GM12864 (cell line): ENCODE measurements at places on chromosomes 5 and 9.

- DNase-seq, result peak; percentile 10
These were observed 94.2 kb downstream of the AGTPBP1 start for GRCh38 chr9:85647571-85647970.

DNA sequence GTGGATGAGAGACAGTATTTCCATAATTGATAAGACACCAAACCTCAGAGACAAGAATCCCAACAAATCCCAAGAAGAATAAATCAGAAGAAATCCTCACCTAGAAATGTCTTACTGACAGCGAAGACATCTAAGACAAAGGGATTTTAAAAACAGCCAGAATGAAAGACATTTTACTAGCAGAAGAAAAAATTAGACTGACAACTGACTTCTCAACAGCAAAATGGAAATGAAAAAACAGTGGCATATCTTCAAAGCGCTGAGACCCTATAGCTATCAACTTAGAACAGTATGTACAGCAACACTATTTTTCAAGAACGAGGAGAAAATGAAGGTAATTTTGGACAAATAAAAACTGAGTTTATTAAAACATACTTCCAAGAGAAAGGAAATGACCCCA is 16.3 kb downstream of the TTLL11 start:
- DNase-seq, result no peak

DNA sequence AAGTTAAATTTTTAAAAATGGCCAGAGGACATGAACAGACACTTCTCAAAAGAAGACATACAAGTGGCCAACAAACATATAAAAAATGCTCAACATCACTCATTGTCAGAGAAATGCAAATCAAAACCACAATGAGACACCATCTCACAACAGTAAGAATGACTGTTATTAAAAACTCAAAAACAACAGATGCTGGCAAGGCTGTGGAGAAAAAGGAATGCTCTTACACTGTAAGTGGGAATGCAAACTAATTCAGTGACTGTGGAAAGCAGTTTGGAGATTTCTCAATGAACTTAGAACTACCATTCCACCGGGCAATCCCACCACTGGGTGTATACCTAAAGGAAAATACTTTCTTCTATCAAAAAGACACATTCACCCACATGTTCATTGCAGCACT is 168.5 kb upstream of the PIK3R1 start:
- no peak for DNase-seq

DNA sequence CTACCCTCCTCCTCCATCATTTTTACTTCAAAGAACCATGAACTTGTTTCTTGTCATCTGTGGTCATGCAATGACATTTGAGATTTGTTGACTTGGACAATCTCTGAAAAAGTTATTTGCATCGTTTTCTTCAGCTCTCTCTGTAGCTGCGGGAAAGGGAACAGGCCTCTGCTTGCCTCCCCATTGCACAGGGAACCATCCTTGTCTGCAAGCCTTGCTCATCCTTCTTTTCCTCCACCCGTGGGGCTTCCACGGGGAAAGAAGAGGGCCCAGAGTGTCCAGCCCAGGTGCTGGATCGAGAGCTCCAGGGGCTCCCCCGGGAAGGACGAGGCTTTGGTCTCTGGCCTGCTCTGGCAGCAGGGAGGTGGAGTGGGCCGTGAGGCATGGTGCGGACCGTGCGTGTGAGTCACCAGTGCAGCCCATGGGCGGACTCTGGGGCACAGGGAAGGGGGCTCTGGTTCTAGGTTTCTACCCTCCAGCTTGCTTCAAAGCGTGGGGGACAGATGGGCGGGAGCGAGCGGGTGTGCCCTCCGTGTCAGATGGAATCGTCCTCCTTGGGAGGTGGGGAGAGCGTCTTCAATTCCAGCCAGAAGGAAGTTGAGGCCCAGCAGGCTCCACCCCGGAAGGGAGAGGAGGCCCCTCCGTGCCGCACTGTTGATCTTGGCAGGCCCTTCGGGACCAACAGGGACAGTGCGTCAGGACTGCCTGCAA is 6.0 kb upstream of the IRX4 start:
- no peak for DNase-seq

DNA sequence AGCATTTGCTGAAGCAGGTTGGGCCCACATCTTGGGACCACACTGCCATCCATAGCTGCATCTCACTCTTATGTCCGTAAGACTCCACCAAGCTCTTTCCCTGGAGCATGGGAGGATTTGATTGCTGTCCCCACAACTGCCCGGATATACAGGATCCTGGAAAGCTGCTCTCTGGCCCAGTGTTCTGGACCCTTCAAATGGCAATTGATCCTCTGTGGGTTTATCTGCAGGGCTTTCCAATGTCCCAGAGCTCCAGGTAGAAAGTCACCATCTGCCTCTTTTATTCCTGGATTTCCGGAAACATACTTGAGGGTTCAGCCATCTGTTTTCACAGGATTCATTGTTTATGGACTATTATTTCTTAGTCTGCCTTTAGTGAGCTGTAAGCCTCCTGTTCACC is 214.6 kb downstream of the SREK1 start:
- DNase-seq, result no peak

DNA sequence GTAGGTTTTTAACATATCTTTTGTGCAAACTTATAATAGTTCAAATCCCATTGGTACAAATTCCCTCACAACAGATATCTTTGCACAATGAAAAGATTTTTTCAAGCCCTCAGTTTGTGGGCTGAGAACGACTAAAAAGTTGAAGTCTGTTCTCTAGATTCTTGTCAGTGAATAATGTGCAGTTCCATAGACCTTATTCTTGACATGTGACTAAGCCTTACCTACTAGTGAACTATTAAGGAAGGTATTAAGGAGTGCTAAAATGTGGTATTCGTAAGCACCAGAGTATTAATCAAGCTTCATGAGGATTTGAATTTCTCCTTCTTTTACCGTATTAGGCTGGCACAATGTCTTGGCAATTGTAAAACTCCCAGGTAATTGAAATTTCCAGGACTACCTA is 205.6 kb upstream of the DMRTA1 start:
- no peak for DNase-seq

DNA sequence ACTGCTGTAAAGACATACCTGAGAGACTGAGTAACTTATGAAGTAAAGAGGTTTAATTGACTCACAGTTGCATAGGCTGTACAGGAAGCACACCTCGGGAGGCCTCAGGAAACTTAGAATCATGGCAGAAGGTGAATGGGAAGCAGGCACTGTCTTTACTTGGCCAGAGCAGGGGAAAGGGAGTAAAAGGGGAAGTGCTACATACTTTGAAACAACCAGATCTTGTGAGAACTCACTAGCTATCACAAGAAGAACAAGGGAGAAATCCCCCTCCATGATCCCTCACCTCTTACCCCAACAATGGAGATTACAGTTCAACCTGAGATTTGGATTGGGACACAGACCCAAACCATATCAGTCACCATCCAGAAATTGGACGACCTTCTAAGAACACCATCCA is 1285.8 kb upstream of the CDH9 start:
- DNase-seq, result no peak

DNA sequence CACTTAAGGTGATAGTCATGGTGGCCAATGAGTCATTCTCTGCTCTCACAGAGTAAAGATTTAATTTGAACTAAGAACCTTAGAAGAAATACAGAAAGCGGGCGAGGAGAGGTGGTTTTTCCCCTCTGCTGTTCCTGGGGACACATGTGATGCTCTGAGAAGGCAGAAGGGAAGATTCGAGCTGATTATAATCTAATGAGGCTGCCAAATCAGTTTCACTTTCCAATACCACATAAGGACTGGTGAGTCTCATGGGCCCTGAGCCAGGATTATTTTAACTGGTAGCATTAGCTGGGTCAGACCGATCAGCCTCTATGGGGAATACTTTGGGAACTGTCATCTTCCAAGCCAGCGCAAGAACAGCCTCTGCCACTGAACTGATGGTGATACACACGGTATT is 116.5 kb downstream of the SLC1A3 start:
- no peak for DNase-seq

DNA sequence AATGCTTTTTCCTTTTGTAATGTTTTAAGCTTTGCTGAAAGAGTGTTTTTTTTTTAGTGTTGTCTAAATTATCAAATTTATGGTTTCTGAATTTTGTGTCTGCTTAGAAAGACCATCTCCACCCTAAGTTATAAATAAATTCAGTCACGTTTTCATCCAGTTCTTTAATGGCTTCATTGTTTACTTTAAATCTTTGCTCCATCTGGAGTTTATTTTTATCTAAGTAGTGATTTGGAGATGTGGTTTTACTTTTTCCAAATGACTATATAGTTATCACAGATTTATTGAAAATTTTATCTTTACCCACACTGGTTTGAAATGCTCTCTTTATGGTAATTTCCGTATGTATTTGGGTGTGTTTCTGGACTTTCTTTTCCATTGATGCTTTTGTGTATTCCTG is 577.2 kb upstream of the ZNF608 start:
- no peak for DNase-seq

DNA sequence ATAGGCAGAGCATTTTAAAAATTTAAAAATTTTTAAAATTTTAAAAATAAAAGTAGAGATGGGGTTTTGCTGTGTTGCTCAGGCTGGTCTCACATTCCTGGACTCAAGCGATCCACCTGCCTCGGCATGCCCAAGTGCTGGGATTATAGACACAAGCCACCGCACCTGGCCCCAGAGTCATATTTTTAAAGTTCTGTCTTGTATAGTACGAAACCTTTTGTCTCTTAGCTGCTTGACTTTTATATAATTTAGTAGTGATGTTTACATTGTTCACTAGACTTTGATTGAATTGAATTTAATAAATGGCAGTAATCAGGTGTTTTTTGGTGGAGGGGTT is 31.0 kb downstream of the LRRTM2 start:
- DNase-seq, result no peak

GRCh38 chr5:126818736-126819135 is 41.8 kb downstream of the LMNB1 start:
- DNase-seq, result no peak

GRCh38 chr5:133925866-133926488 is 42.4 kb downstream of the C5orf15 start:
- DNase-seq, result no peak

- peak; percentile 5 for DNase-seq
These were observed 138.0 kb upstream of the NFIB start for GRCh38 chr9:14451949-14452348.

GRCh38 chr9:121604654-121605053 is 46.8 kb upstream of the DAB2IP start:
- DNase-seq, result no peak

DNA sequence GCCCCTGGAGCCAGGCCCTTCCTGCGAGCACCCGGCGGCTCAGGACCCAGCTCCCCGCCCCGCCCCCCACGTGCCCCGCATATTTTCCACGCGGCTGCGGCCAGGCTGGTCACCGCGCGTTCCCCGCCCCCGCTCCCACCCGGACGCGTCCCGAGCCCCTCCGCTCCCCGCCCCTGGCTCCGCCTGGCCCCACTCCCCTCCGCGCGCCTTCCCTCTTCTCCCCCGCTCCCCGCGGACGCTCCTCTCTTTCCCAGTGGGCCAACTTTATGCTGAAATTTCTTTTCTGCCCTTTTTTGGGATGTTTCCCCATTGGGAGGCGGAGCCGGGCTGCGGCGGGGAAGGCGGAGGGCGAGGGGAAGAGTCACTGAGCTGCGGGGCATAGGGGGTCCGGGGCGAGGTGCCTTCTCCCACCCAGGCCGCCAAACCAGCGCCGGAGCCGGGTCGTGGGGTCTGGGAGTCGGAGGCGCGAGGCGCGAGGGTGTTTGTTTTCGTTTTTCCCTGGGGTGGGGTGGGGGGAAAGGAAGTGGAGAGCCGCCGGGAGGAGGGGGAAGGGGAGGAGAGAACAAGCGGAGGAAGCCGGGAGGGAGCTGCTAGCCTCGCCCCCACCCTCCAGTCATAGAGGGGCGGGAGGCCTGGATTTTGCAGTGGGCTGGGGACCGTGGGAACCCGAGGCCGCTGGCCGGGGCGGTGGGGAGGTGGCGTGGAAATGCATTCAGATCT is 1.0 kb upstream of the TPM2 start:
- DNase-seq, result no peak

DNA sequence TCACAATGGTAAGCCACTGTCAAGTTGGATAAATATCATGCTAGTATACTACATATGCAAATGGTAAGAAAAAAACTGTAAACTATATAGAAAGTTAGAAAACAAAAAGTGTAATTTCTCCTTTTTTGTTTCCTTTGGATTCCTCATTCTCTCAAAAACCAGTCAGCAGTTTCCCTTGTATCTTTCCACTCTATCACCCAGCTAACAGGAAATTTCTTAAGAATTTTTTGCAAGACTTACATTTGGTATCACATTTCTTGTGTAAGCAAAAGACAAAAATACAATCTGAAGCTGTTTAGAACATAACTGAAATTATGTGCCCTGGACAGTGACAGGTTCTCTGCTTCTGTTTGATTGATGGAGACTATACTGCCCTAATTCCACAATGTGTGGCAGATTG is 25.2 kb upstream of the MSH3 start:
- DNase-seq, result no peak

DNA sequence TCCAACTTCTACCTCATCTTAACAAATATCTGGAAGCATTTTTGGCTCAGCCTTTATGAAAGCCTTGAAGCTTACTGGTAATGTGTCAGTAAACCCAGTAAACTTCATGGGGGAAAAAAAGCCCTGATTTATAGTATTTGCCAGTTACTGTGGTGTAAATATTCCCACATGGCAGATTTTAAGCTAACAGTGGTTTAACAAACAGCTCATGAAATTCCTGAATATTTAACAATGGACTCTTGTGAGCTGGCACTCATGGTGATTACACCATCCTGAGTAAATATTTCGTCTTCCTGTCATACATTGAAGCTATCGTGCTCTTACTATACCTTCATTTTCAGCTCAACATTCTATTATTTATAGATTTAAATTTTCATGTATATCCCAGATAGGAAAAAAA is 57.0 kb upstream of the ACOT12 start:
- DNase-seq, result no peak

GRCh38 chr5:38808666-38809343 is 37.0 kb upstream of the OSMR start:
- no peak for DNase-seq

GRCh38 chr5:105506692-105507277 is 1944.2 kb upstream of the NUDT12 start:
- no peak for DNase-seq

GRCh38 chr5:109005297-109006009 is 257.8 kb downstream of the FER start:
- no peak for DNase-seq

GRCh38 chr5:175678074-175678473 is 20.2 kb downstream of the HRH2 start:
- no peak for DNase-seq

DNA sequence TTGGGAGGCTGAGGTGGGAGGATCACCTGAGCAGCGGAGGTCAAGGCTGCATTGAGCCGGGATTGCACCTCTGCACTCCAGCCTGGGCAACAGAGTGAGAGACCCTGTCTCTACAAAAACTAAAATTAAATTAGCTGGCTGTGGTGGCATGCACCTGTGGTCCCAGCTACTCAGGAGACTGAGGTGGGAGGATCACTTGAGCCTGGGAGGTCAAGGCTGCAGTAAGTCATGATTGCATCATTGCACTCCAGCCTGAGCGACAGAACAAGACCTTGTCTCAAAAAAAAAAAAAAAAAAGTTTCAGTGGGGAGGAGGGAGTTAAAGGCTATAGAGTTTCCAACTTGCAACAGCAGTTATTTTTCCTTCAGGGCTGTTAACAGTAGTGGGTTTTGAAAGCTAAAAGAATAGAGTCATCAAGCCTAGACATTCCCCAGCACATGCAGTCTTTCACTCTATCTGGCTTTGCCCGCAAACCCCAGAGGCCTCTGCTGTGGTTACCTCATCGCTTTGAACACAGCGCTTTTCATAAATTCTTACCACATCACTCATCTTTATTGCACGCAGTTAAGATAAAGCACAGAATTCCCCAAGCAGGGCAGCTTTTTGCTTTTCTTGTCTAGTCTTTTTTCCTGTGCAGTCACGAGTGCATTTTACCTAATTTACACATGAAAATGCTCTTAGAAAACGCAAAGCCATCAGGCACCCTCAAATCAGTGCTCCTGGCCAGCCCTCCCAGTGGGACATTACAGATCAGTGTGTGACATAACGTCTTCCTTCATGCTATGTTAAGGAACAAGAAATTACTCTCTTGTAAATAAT is 8.7 kb upstream of the SLC2A8 start:
- DNase-seq, result peak; percentile 21
